ENCODE measurements at places on chromosomes 7 and 10. TPM values are rescaled to one million over a fixed set of nuclear protein-coding genes. Genes with fewer than 3 reads are reported as not detected.

RBP4 gene
- not detected for total RNA-seq

COMTD1 gene
- total RNA-seq, result 31.2 TPM

TSPAN33 gene
- 3.0 TPM for total RNA-seq

DGKI gene
- total RNA-seq, result 0.34 TPM
